ENCODE measurements at places on chromosomes 12 and 14. TPM values are rescaled to one million over a fixed set of nuclear protein-coding genes. Genes with fewer than 3 reads are reported as not detected.

- no peak for DNase-seq
Observed at GRCh38 chr14:92584816-92585215, 71.2 kb downstream of the RIN3 start.

The ETV6 gene
- 36.6 TPM for total RNA-seq

DNA sequence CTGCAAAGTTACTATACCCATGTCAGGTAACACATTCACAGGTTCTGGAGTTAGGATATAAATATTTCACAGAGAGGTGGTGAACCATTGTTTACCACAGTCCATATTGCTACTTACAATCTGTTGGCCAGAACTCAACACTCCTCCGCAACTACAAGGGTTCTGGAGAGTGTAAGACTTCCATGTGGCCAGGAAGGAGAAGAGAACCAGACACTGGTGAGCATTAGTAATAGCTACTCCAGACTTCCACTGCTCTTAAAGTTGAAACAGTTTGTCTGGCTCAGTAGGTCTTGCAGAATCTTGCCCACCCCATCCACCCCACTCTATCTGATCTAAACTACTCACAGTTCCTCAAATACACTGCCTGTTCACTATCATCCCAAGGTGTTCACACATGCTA, 369.6 kb downstream of the DUSP6 start:
- no peak for DNase-seq

The FAM181A gene
- not detected for total RNA-seq

The TAS2R43 gene
- 1.7 TPM for total RNA-seq

- DNase-seq: no peak
Observed at GRCh38 chr14:87934185-87934584, 58.8 kb downstream of the GALC start.

The IRAK3 gene
- 0.89 TPM for total RNA-seq

Data from activated CD4-positive, alpha-beta T cell treated with anti-CD3 and anti-CD28 coated beads, Interleukin-2, amount 10 ng/mL, durations not matched to agents 7 days and 5 days (primary cell).